ENCODE measurements at places on chromosomes 4 and X.

- DNase-seq, result no peak
These were observed 5.9 kb upstream of the PLA2G12A start for GRCh38 chr4:109735566-109736365.

DNA sequence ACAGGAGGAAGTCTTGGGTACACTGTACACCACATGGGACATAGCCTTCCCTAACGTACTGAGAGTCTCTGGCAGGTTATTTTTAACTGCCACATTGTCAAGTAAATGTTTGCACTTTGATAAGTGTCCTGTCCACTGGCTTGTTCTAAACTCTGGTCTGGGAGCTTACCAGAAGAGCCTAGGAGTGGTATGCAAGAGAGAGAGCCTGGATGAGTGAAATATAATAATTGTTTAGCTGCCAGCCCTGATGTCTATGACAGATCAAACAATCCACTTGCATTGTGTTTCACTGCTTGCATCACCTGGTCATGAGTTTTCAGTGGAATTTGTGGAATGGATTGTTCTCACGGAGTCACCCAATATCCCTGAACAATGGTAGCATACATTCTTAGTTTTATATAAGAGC is 91.6 kb downstream of the SHROOM3 start:
- DNase-seq, result peak; percentile 16

DNA sequence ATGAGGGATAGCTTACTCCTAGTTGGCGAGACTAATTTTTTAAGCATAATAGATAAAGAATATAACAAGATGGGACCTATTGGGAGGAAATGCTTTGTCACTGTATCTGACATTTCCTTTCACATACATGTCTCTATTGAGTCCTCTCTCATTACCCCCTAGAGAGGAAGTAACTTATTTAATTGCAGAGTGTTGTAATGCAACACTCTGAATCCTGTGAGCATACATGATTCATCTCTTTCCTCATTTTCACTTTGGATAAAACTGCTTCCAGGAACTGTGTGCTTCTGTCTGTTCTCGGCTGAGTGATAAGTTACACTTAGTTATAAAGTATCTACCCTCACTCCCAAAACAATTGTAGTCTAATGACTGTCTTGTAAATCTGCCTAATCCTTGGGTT is 266.1 kb upstream of the ANXA10 start:
- peak; percentile 37 for DNase-seq

GRCh38 chrX:151416579-151416978 is 19.6 kb downstream of the VMA21 start:
- DNase-seq, result no peak

- no peak for DNase-seq
These were observed 621.5 kb upstream of the HTR2C start for GRCh38 chrX:113962343-113962742.

DNA sequence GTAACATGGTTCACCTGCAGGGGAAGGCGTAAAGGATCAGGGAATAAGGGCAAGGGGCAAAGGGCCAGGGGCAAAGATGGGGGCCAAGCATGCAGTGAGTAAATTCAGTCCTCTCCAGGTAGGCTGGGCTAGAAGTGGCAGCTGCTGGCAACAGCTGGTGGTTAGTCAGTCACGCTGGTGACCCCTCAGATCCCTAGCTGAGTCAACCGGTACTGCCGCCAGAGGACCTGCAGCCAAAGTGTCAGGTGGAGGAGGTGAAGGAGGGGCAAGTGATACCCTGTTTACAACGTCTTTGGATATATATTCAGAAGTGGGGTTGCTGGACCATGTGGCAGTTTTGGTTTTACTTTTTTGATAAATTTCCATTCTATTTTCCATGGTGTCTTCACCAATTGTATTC is 24.6 kb upstream of the NAP1L2 start:
- no peak for DNase-seq

DNA sequence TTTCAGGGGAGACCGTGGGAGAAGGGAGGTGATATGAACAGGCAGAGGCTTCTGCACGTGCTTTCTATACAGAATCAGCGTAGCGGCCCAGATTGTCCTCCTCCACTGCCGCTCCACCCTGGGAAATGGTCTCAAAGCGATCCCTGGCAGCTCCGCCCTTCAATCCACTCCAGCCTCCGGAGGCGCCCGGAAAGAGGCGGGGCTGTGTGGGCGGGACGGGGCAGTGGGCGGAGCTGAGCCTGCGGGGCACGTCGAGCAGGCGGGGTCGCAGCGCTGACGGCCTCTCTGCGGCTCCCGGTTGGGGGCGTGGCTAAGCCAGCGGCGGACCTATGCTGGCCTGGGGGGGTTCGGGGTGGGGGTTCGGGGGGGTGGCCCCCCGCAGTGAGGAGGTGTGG is 210 bp upstream of the SMIM10L2A start:
- DNase-seq, result peak; percentile 41

GRCh38 chr4:79087071-79087470 is 147.8 kb upstream of the PAQR3 start:
- no peak for DNase-seq

GRCh38 chr4:36273276-36273675 is 8.1 kb upstream of the DTHD1 start:
- DNase-seq, result no peak

DNA sequence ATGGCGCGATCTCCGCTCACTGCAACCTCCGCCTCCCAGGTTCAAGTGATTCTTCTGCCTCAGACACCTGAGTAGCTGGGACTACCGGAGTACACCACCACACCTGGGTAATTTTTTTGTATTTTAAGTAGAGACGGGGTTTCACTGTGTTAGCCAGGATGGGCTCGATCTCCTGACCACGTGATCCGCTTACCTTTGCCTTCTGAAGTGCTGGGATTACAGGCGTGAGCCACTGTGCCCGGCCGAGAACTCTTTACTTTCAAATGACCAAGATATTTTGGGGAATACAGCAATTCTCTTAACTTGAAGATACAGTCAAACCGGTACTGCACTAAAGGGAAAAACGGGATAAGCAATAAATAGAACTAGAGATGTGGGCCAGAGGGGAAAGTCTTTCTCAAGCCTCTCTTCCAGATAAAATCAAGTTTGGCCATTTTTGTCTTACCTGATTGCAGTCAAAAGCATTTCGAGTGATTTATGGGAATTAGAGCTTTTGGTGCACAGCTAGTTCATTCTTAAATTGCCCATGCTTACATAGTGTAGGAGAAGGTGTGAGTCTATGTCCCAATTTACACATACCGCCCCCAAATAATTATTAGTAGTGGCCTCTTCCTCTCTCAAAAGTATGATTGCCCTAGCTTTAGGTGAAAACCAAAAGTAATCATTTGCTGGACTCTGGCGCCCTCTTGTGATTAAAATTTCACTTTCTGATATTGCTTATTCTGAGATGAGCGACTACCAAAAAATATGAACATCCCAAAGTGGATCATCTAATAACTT is 53.2 kb upstream of the ABCG2 start:
- peak; percentile 60 for DNase-seq

- DNase-seq, result no peak
These were observed 17.7 kb downstream of the DOCK11 start for GRCh38 chrX:118513120-118513898.

GRCh38 chr4:176635372-176636261 is 157.1 kb downstream of the VEGFC start:
- DNase-seq, result peak; percentile 81

GRCh38 chr4:6354119-6354518 is 84.5 kb downstream of the WFS1 start:
- DNase-seq, result no peak

DNA sequence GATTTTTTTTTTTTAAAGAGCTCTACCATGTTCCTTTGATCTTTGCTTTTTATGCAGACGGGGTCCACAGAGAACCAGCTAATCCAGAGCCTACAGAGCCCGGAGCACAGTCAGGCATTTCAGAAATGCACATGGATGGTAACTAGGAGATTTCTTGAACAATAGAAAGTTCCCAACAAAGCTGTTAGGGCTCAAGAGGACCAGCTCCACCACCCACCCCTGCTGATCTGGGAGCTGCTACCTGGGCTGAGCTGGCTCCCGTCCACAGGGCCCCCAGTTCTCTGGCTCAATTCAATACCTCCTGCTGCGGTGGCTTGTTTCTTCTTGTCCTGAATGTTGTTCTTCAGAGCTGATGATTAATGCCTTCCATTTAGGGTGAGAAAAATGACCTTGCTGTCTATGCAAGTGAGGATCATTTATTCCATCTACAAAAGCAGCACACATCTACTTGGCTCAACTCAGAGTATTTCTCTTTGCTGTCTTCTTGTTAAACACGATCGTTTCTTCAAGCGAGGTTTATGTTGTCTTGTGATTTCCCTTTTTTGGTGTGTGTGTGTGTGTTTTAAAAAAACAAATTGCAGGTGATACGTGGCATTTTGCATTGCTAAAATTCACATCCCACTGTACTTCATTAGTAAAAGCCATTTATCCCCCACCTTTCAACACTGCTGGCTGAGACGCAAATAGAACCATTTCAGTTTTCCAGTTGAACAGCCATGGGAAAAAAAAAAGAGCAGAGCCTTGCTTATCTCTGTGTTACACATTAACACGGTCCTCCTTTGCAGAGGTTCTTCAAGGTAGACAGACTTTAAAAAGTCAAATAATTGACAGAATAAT is 31.3 kb downstream of the IGFBP7 start:
- DNase-seq, result no peak

- DNase-seq, result no peak
These were observed 66.5 kb upstream of the CLCN4 start for GRCh38 chrX:10090319-10090718.

- DNase-seq, result no peak
These were observed 156.3 kb downstream of the CBR4 start for GRCh38 chr4:168853770-168854169.

DNA sequence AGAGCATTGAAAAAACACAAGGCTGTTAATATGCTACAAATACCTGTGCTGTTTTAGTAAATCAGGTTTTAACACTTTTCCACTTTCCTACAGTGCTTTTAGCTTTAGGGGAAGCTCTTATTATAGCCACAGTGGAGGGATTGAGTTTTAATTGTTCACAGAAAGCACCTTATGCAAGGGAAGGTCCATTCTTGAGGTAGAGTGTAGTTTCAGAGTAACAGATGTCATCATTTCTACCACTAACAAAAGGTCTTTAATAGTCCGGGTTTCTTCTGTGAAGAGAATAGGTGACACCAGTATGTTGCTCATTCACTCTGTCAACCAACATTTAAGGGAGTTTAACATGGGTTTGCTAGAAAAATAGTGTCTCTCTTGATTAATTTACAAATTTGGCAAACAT is 104.4 kb downstream of the STIM2 start:
- DNase-seq, result no peak

GRCh38 chr4:100823066-100823992 is 305.5 kb upstream of the EMCN start:
- peak; percentile 87 for DNase-seq

- peak; percentile 86 for DNase-seq
These were observed 726.6 kb downstream of the TRAM1L1 start for GRCh38 chr4:116358633-116359222.

- no peak for DNase-seq
These were observed 57.8 kb downstream of the NDNF start for GRCh38 chr4:121014544-121014943.
